Renal cortical epithelial cell (primary cell): ENCODE measurements at places on chromosomes 12 and 14. TPM values are rescaled to one million over a fixed set of nuclear protein-coding genes. Genes with fewer than 3 reads are reported as not detected.

Gene CFAP54
- 3.3 and 11.3 TPM in 2 replicates for total RNA-seq

Gene TEX22
- under 0.01 and 0.60 TPM in 2 replicates for total RNA-seq

Gene GATC
- 30.9 and 32.0 TPM in 2 replicates for total RNA-seq

Gene TPH2
- total RNA-seq = 0.05 TPM in 1 of 2 replicates, not detected in the other

Gene FKBP3
- 40.6 and 64.9 TPM in 2 replicates for total RNA-seq

Gene CTDSP2
- 16.3 and 81.9 TPM in 2 replicates for total RNA-seq

Gene PTPRB
- total RNA-seq = 5.4 and 5.7 TPM in 2 replicates

Gene TAS2R43
- 0.52 TPM in 1 of 2 replicates, not detected in the other for total RNA-seq

Gene KLRG1
- total RNA-seq = 1.1 TPM in 1 of 2 replicates, not detected in the other

Gene IFI27
- 3.0 and 179 TPM in 2 replicates for total RNA-seq
